ENCODE measurements at places on chromosomes 1 and 21. TPM values are rescaled to one million over a fixed set of nuclear protein-coding genes. Genes with fewer than 3 reads are reported as not detected.

GCSAML gene
- polyA plus RNA-seq = 0.07 TPM

GRCh38 chr1:26221094-26221493 lies 12.9 kb upstream of the CEP85 start:
- H3K4me3 ChIP-seq = no peak overlapping the region
- no peak for DNase-seq
- H3K36me3 ChIP-seq = no peaks in the 10 kb centered on the region
- peaks cover 5% of the 10 kb centered on the region for H3K4me1 ChIP-seq
- H3K27ac ChIP-seq = no peak overlapping the region

DNA sequence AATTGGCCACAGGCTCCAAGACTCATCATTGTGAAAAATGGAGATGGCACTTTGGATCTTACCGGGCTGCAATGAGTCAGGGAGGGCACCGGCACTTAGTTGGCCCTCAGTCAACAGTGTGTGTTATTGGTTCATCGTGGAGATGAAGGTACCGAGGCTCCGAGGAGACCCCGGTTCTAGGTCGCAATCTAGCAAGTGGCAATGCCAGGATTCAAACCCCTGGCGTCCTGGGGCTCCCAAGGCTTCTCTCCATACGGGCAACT lies 49.0 kb upstream of the ACOT11 start:
- H3K4me1 ChIP-seq = peaks cover 11% of the 10 kb centered on the region
- peak overlapping the region; percentile 14 for H3K4me3 ChIP-seq
- no peak overlapping the region for H3K27ac ChIP-seq
- peaks cover 2% of the 10 kb centered on the region for H3K27me3 ChIP-seq
- no peak for DNase-seq
- H3K36me3 ChIP-seq = no peaks in the 10 kb centered on the region

GRCh38 chr1:33330361-33330890 lies 9.5 kb upstream of the A3GALT2 start:
- DNase-seq = peak; percentile 69
- no peak overlapping the region for H3K4me3 ChIP-seq
